ENCODE measurements at places on chromosomes 7 and 10. TPM values are rescaled to one million over a fixed set of nuclear protein-coding genes. Genes with fewer than 3 reads are reported as not detected.

Gene GIMAP4
- total RNA-seq: 0.28 TPM

Gene SEMA3D
- total RNA-seq: 12.1 TPM

Gene RNF133
- total RNA-seq: 0.14 TPM

Gene GRM3
- not detected for total RNA-seq

Gene WNT2
- 1.4 TPM for total RNA-seq

Gene CPVL
- total RNA-seq: 0.71 TPM

Gene AS3MT
- total RNA-seq: 13.0 TPM

Gene EPHB6
- 2.6 TPM for total RNA-seq

Gene ADCYAP1R1
- total RNA-seq: not detected

Gene SEMA3A
- total RNA-seq: 51.4 TPM

Gene ERVW-1
- total RNA-seq: not detected

Gene FGL2
- total RNA-seq: 58.2 TPM

Gene NT5C3A
- total RNA-seq: 13.7 TPM

Gene DENND2A
- total RNA-seq: 15.6 TPM

Gene SRPK2
- total RNA-seq: 44.2 TPM

Gene PDZD7
- 1.1 TPM for total RNA-seq

Gene TMEM196
- not detected for total RNA-seq

Gene ACTL6B
- total RNA-seq: not detected

Gene NCF1
- total RNA-seq: under 0.01 TPM

Gene LAMB4
- total RNA-seq: 0.28 TPM

Gene KLLN
- total RNA-seq: 0.37 TPM

Gene MET
- total RNA-seq: 12.9 TPM

Gene ATOH7
- not detected for total RNA-seq

Gene ANKRD22
- total RNA-seq: not detected

Gene ENO4
- 0.43 TPM for total RNA-seq

Gene VWDE
- total RNA-seq: not detected

Gene CDHR1
- under 0.01 TPM for total RNA-seq

Gene AGBL3
- 1.4 TPM for total RNA-seq

Gene KLF14
- not detected for total RNA-seq

Gene CCL24
- 0.28 TPM for total RNA-seq

Gene CALML3
- under 0.01 TPM for total RNA-seq

Gene VDAC2
- total RNA-seq: 140 TPM

Gene ITPRID1
- not detected for total RNA-seq

Gene MAP3K8
- 16.1 TPM for total RNA-seq

Gene FAM25G
- not detected for total RNA-seq

Gene PMS2
- total RNA-seq: 22.6 TPM

Gene ELAPOR2
- total RNA-seq: 3.1 TPM

Gene DBF4
- total RNA-seq: 5.7 TPM

Gene MMD2
- not detected for total RNA-seq

Gene WDR86
- total RNA-seq: 3.1 TPM

Gene CASP7
- 16.5 TPM for total RNA-seq

Gene SPDYE6
- not detected for total RNA-seq

Gene DKK1
- total RNA-seq: 165 TPM

Gene KEL
- not detected for total RNA-seq

Gene CFAP43
- total RNA-seq: 0.09 TPM

Gene CPA4
- 25.9 TPM for total RNA-seq

Gene DRGX
- not detected for total RNA-seq

Gene GIMAP7
- total RNA-seq: 0.09 TPM

Gene CYP2W1
- 0.14 TPM for total RNA-seq

Gene ST8SIA6
- not detected for total RNA-seq

Gene TUBAL3
- total RNA-seq: not detected

Gene AGAP4
- 2.0 TPM for total RNA-seq

Gene PDK4
- total RNA-seq: 16.2 TPM

Gene NKX2-3
- total RNA-seq: not detected

Measured in smooth muscle cell of bladder (primary cell).